ENCODE measurements at places on chromosomes 16 and 17.

DNA sequence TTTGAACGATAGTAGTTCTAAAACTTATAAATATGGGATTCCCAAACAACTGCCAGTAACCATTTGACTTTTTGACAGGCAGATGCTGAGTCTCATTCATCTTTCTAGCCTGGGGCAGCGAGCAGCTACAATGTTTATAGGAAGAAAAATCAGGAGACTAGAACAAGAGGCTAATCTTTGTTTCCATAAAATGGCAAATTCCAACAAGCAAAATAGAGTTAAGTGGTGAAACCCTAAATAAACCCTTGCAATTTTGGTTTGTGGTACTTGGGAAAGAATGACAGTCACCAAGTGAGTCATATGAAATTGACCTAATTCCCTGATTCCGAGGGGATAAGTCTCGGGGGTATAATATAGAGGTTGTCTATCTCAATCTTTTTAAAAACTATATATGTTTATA, 27.3 kb upstream of the HS3ST2 start:
- DNase-seq: no peak

DNA sequence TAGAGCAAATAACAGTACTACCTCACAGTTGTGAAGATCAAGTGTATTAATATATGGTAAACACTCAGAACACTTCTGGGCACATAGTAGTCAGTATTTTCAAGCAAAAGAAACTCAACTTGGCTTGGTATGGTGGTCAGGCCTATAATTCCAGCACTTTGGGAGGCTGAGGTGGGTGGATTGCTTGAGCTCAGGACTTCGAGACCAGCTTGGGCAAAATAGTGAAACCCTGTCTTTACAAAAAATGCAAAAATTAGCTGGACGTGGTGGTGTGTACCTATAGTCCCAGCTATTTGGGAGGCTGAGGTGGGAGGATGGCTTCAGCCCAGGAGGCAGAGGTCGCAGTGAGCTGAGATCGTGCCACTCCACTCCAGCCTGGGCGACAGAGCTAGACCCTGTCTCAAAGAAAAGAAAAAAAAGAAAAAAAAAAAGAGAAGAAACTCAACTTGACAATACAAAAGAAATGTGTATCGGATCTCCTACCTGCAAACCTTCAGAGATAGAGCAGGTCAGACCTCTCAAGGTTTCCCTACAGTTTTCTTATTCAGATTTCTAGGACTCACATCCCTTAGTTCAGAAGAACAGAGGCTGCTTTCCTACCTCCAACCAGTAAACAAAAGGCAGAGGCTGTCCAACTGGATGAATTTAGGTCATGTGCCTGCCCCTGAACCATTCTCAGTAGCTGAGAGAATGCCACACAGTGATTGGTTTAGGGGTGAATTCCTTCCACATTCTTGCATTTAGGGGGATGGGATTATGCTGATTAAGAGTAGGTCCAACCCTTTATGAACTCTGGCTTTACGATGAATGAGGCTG, 1.7 kb upstream of the KPNA2 start:
- DNase-seq: peak; percentile 5

DNA sequence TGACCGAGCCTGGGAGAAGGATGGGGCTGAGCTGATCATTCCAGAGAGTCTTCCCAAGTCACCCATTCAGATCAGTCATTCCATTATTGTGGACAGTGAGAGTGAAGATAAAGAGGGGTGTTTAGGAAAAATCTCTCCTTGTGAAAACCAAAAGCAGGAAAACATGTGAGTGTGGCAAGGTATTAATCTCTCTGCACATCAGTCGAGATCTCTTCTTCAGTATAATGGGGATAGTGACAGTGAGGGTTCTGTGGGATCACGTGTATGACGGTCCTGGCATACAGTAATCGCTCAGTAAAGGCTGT, 35.4 kb downstream of the CHD9 start:
- DNase-seq: no peak

- no peak for DNase-seq
These were observed 59.9 kb downstream of the RPH3AL start for GRCh38 chr17:292531-293382.

DNA sequence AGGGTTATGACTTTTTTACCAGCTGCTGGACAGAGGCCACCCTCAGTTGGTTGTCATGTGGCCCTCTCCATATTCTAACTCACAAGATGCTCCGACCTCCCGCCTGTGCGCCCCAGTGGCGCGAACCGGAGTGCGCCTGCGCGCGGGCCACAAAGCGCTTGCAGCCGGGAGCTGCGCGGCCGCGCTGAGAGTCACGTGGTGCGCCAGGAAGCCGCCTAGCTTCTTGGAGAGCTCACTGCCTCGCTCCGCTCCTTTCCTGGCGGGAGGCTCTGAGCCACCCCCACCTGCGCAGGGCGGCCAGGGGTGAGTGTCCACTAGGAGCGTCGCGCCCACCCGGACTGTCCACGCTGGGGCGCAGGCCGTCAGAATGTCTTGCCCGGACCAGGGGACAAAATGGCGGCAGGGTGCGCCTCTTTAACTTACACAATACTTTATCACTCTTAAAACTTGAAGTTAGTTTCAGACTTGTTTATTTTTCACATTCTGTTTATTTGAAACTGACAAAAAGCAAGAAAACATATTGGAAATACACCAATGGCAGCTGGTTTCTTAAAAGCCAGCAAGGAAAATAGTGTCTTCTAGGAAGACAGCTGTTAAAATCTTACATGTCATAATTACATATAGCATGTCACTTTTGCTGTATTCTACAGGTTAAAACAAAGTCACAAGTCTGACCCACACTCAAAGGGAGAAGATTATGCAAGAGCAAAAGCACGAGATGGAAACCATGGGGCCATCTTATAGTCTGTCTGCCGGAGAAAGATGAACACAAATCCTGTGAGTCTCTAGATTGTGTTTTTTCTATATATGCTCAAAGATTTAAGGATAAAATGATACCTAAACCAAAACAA, 357.9 kb downstream of the CNTNAP4 start:
- no peak for DNase-seq

DNA sequence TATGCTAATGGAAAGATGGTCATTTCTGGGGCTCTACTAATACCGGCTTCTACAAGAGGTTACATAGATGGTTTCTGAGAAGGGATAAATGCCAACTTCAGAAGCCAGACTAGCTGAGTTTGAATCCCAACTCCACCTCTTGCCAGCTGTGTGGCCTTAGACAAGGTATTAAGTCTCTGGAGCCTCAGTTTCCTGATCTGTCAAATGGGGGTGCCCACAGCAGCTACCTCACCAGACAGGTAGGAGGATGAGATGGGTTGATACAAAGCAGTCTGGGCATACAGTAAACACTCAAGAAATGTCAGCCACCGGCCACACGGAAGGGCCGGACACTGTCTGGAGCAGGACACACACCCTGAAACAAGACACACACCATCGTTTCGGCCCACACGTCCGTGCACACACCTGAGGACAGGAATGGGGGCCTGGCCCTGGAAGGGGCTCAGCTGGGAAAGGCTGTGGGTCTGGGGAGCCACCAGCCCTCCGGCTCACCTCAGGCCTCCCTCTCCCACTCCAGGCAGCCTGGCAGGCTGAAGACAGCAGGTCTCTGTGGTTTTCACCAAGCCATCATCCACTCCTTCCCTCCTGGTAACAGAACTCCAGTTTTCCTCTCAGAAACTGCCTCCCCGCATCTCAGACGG, 5.5 kb downstream of the KNOP1 start:
- no peak for DNase-seq

DNA sequence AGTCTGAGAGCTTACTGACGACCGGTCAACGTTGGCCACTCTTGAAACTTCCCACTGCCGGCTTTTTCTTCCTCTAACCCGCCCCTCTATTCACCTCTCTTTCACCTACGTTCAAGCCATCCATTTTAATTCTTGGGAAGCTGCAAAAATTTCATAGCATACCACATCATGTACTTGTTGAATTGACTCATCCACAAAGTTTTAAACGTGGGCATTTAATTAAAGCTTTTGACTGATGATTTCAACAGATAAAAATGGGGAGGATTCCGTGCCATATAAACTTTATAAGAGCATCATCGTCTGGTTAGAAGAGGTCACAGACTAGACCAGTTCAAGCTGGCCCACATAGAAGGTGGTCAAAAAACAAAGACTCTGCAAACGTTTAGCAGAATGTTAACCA, 22.5 kb downstream of the VPS53 start:
- no peak for DNase-seq

GRCh38 chr17:31371511-31372097, 19.9 kb upstream of the RAB11FIP4 start:
- no peak for DNase-seq

DNA sequence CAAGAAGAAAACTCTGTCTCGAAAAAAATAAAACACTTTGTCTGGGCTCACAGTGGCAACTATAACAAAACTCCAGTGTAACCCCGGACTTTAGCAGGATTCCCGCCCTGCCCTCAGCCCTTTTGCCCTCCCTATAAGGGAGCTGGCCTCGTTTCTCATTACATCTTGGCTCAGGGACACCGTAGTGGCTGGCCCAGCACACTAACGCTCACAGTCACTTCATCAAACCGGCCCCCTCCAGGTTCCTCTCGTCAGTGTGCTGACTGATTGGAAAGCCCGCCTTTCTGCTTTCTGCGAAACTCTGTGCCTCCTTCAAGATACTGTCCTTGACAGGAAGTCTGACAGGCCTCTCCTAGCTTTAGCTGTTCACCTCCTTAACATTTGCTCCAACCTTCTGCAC, 11.2 kb upstream of the MYO1C start:
- no peak for DNase-seq

- DNase-seq: no peak
These were observed 837 bp upstream of the PER1 start for GRCh38 chr17:8153031-8153451.

DNA sequence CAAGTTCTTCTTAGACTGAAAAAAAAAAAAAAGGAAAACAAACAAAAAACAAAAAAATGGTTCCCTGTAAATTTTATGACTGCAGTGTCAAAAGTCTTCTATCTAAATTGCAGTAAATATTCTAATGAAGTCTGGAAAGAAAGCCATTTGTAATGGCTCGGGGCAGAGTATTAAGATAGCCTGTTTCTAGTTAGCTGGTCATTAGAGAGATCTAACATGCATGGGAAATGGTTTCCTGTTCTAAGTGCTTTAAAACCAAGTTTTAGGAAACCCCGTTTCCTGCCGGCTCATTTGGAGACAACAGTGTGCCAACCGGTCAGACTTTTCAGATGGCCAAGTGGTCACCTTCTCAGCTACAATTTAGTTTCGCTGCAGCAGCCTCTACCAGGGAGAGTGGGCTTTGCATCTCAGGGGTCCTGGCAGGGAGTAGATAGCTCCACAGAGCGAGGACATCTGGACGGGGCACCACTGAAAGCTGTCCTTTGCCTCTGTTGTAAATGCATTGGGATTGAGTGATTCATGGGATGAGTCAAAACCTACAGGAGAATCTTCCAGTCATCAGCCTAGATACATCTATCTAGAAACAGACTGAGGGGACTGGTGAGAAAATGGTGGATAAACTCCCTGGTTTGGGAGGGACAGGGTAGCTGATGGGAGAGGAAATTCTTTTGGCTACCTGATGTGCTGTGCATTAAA, 473.2 kb upstream of the SALL1 start:
- no peak for DNase-seq

GRCh38 chr16:70561623-70562022, 38.0 kb downstream of the SF3B3 start:
- no peak for DNase-seq

DNA sequence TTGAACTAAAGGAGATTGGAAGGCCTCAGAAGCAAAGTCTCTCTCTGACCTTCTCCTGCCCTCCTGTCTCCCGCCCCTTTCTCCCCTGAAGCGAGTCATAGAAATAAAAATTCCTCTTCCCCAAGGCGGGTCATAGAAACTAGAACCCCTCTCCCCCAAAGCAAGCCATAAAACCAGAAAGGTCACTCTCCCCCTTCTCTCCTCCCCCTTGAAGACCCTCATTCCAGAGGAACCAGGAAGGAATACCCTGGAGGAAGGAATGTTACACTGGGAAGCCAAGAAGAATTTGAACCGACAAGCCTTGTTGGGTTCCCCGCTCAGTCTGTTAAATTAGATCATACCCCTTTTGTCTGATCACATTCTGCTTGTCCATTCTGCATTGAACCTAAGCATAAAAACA, 2.7 kb upstream of the GJC1 start:
- no peak for DNase-seq

GRCh38 chr17:58338841-58339754, 10.5 kb upstream of the TSPOAP1 start:
- DNase-seq: no peak

DNA sequence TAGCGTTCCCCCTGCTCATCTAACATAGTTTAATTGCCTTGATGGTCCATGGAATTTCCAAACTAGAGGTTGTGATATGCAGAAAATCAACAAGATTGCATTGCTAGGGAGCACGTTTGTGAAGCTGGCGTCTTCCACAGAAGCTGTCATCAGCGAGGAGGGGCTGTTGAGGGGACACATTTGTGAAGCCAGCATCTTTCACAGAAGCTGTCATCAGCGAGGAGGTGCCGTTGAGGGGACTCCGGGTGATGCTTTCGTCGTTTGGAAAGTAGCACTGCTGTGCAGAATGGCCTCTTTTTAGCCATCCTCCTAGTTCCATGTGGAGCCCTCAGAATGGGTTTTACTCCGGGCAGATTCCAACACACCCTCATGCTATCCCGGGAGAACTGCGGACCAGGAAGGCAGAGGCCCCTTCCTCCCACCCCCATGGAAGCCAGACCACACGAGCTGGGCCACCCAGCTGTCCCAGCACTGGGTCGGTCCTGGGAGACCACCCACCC, 119.6 kb upstream of the CHMP6 start:
- no peak for DNase-seq

DNA sequence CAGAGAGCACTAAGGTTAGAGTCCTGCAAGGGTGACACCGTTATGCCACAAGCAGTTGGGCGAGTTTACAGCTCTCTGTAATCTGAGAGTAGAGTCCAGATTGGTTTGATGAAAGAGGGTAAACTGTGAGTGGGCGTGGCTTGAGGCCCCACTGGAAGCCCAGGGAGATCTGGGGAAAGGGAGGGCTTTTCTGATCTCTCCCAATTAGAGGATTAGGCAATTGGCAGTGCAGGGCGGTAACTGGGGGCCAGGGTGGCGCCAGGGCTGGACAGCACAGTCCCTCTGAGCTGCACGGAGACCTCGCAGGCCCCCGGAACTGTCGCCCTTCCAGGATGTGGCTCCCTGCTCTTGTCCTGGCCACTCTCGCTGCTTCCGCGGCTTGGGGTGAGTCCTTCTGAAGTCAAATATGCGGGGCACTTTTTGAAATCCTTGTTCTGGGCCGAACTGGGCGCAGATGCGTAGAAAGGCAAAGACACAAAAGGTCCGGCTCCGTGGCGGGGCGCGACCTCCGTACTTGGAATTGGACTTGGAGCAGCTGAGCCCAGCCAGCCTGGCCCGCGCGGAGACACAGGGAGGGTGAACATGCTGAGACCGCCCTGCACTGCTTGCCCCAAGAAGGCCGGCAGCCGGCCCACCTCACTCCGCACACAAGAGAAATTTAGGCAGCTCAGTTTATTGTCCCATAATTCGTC, 72.4 kb downstream of the CES1 start:
- no peak for DNase-seq

DNA sequence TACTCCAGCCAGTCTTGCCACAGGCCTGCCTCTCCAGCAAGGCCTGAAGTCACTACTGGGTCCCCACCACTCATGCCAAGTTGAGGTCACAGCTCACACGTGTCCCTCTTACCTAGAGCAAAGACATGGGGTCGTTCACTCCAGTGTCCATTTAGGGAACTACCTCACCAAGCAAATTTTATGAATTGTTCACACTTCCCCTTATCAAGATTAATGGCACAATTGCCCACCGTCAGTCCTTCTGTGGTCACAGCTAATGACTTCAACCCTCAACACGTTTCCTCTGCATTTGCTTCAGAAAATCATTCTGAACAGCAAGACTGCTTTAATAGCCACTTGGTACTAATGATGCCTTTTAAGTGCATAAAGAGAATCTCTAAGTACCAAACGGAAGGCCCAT, 14.6 kb downstream of the IRX6 start:
- DNase-seq: no peak
